ENCODE measurements at places on chromosomes 12 and 14.

DNA sequence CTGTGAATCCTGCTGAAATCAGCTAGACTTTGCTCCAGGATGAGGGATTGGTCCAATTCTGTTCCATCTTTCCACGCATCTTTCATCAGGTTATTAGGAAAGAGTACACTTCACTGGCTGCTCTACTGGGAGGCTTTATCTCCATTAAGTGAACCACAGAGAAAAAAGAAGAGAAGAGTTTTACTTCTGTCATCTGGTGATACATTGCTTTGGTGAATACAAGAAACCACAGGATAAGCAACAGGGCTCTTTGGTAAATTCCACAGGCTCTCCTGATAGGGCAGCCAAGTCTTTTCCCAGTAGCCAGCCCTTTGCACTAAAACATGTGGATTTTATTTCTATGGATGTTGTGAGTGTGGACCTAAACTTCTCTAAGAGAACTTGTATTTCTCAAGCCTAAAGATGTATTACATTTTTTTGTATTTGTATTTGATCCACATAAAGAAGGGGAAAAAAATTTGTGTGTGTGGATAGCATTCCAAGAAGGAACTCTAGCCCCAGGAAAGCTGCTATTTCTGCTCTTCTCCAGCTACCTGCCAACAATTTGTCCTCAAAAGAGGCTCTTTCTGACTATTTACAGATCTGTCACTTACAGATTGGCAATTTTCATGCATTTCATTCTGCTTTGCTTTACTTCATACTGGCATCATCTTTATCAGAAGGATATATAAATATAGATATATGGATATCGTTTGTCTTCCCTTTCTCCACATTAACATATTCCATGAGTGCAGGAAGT lies 1117.6 kb upstream of the TMEM132C start:
- no peak for DNase-seq

GRCh38 chr14:51527073-51527472 lies 124.6 kb upstream of the FRMD6 start:
- DNase-seq, result no peak

DNA sequence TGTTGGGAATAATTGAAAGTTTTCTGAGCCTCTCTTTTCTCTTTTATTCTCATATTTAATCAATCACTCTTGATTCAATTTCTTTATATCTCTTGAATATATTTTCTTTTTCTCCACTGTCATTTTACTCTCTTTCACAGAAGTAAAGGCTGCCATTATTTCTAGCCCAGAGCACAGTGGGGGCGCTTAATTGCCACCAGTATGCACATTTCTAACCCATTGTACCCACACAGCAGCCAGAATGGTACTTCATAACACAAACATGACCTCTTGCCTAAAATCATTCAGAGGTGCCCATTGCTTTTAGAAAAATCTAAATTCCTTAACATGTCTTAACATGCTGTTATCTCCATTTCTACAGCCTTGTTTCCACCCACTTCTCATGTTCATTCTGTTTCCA lies 190.2 kb upstream of the LMO3 start:
- no peak for DNase-seq

- DNase-seq, result no peak
Observed at GRCh38 chr12:13864081-13864673, 117.2 kb downstream of the GRIN2B start.

GRCh38 chr12:101474711-101475386 lies at the start of gene SPIC:
Gene SPIC, plus strand, starts transcription at chr12:101475336. Its CDS starts 1,569 bp downstream, at chr12:101476905.
- DNase-seq, result no peak

DNA sequence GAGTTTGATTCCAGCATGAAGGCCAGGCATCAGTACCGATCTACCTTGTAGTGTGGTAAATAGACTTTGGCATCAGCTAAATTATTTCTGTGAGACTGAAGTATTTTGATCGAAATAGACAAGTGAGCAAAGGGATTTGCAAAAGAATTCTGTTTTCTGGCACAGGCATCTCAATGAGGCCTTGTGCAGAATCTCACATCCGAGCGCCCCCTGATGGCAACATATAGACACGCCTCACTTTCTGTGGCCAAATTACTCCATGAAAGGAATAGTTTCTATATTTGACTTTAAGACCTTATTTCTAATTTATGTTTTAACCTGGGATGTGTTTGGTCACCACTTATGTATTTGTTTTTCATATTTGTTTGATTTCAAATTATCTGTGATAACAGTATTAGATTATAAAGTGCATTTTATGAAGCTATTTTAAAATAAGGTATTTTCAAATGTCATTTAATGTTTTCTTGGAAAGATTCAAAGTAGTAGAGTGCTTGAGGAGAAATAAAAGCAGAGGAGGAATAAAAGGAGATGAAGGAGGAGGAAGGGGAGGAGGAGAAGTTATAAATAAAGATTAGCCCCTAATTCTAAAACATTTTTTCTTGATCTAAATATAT lies 731.9 kb downstream of the NRXN3 start:
- no peak for DNase-seq

- no peak for DNase-seq
Observed at GRCh38 chr12:24034160-24034559, 84.7 kb upstream of the SOX5 start.

All from left forelimb (tissue), 1 donor.